ENCODE measurements at places on chromosomes 6 and 20. TPM values are rescaled to one million over a fixed set of nuclear protein-coding genes. Genes with fewer than 3 reads are reported as not detected.

DNA sequence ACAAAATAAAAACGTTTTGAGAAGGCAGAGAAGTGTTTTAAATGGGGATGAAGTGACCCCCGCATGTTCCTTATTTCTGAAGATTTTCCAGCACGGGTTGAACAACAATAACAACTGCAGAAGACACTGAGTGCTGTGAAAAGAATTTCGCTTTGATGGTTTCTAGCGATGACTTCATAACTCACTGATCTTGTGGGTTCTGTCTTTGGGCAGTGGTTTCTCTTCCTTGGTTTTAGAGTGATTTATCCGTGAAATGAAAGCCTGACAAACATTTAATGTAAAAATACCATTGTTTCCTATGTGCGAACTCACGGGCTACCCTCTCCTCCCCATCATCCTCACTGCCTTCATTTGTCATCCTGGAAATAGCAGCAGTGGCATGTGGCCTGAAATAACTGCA lies 793.9 kb downstream of the QKI start:
- no peak for DNase-seq

DNA sequence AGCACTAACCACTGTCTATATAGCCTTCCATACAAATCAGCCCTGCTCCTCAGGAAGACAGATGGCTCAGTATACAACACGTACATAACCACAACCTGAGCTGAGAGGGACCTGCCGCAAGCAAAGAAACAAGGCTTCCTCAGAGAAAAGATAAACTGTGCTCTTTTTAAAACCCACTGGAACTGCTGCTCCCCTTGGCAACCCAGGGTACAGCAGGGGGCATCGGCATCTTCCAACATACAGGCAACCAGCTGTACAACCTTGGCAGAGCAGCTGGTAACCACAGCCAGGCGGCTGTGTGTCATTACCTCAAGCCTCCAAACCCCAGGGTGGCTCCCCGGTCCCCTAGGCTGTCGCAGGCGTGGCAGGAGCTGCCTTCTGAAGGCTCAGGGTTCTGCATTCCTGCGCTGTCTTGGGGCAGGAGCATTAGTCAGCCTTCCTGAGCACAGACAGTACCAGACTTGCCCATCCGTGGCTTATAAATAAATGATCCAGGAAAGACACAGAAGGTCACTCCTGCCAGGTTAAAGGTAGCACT lies 249.5 kb downstream of the ADGRG6 start:
- no peak for DNase-seq

- DNase-seq = peak; percentile 74
Observed at GRCh38 chr20:62409931-62410745, 3.1 kb upstream of the CABLES2 start.

LIME1 gene
- 1.6 TPM for total RNA-seq

ELOVL4 gene
- total RNA-seq = 0.13 TPM

PPP1R16B gene
- total RNA-seq = 6.8 TPM

CAGE1 gene
- not detected for total RNA-seq

AFG1L gene
- total RNA-seq = 12.6 TPM

SIRPA gene
- 19.5 TPM for total RNA-seq

JPH2 gene
- 181 TPM for total RNA-seq
